T follicular helper cell (primary cell): ENCODE measurements at places on chromosomes 7 and 10.

- no peak for DNase-seq
Observed at GRCh38 chr10:93703066-93703465, 674 bp upstream of the FRA10AC1 start.

GRCh38 chr7:40468891-40469864, 334.4 kb downstream of the SUGCT start:
- no peak for DNase-seq

DNA sequence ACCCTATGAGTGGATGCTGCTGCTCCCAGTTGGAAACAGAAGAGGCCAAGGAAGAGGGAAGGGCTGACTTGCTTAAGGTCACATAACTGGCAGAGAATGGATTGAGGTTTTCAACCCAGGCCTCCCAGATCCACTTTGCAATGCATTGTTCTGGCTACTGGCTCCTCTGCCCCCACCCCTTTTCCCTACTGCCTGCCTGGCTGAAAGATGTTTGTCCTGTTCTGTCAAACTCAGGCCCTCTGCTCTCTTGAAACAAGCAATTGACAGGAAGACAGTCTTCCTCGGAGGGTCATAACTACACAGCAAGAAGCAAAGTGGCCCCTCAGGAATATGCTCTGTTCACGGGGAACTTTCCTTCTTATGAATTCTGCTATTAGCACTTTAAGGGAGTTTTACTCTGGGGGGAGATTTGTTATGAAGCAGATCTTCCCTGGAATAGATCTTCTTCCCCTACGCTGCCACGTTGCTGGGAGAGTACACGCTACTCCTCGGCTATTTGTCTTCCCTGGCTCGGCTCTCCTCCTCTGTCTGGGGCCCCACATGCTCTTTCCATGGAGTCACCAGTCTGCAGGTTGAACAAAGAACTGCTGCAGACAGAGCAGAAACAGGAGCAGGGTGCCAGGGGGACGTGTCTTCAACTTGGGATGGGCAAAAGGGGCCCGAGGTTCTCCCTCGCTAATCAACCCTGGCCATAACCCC, 436.1 kb downstream of the TYW1 start:
- DNase-seq: no peak

DNA sequence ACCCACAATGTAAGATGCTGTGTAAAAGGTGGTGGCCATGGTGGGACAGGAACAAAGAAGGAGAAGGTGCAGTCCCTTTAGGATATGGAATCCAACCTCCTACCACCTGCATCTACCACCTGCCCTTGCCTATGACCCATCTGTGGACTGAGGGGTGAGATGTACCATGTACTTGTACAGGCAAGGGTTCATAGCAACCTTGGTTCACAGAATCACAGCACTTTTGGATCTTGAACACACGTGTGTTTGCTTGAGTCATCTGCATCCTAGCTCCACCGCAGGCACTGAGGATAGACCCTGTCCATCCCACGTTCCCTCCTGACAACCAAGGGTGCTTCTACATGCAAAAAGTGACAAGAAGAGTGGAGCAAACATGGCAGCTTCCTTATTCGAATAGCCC, 162.3 kb downstream of the GFRA1 start:
- DNase-seq: no peak

- DNase-seq: no peak
Observed at GRCh38 chr10:11493646-11494045, 117.8 kb downstream of the USP6NL start.

GRCh38 chr7:38292442-38292841, 19.0 kb upstream of the TARP start:
- DNase-seq: no peak

- no peak for DNase-seq
Observed at GRCh38 chr7:151792086-151792485, 84.8 kb downstream of the PRKAG2 start.

GRCh38 chr10:97157578-97158095, 28.1 kb downstream of the SLIT1 start:
- no peak for DNase-seq

DNA sequence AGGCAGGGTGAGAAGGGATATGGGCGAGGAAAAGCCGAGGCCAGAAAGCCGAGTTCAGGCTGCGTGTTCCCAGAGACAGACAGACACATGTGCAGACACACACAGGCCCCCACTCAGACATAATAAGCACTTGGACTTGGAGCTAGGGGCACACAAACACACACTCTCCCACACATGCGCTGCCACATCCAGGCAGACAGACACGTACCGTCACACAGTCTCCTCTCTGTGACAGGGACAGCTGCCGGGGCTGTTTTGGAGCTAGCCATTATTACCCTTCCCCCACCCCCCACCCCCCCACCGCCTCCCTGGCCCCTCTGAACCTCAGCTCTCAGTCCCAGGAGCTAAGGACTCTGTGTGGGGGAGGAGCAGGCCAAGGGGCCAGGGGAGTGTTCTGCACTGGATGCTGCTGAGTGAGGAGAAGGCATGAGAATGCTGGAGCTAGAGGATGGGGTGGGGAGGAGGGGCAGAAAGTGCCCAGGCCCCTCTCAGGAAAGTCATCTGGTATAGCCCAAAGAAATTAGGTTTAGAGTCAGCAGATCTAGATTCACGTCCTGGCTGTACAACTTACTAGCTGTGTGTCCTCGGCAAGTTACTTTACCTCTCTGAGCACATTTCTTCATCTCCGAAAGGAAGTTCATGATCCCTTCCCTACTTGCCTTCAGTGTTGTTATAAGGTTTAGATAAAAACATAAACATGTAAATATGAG, 6.3 kb downstream of the PITX3 start:
- DNase-seq: no peak

- no peak for DNase-seq
Observed at GRCh38 chr7:90777041-90777440, 180.9 kb downstream of the CDK14 start.

DNA sequence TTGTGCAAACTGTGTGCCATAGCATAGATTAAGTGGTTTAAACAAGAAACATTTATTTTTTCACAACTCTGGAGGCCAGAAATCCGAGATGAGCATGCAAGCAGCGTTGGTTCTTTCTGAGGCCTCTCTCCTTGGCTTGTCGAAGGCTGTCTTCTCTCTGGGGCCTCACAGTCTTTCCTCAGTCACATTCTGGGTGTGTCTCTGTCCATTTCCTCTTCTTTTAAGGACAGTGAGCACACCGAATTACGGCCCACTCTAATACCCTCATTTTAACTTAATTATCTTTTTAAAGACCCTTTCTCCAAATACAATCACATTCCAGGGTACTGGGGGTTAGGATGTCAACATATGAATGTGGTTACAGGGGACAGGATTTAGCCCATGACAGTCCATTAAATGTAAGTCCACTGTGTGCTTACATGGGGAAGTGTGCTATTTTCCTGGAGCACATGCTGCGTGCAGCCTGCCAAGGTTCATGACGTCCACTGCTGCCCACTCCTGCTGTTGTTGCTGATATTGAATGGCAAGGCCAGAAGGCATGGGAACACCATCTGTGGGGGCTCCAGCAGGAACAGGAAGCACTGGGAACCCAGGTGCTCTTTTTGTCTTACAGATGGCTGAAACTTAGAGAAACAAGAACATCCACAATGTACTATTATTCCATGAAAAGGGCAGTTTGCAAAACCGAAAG, 365.5 kb downstream of the GALNT17 start:
- DNase-seq: no peak
